Vein endothelial cell (primary cell): ENCODE measurements at places on chromosomes 13 and 19. TPM values are rescaled to one million over a fixed set of nuclear protein-coding genes. Genes with fewer than 3 reads are reported as not detected.

Gene ZNF534
- not detected in 2 replicates for total RNA-seq

Gene IGFL1
- total RNA-seq, result not detected in 2 replicates

Gene LRG1
- total RNA-seq, result 0.65 and 0.86 TPM in 2 replicates

Gene TEX26
- not detected in 2 replicates for total RNA-seq

Gene ZNF578
- 2.3 and 3.2 TPM in 2 replicates for total RNA-seq

Gene SULT2A1
- not detected in 2 replicates for total RNA-seq

Gene LCP1
- total RNA-seq, result under 0.01 and 0.10 TPM in 2 replicates

Gene GTF2F1
- total RNA-seq, result 50.8 and 59.4 TPM in 2 replicates

Gene KLK2
- not detected in 2 replicates for total RNA-seq

Gene ZNF382
- total RNA-seq, result 7.3 and 7.5 TPM in 2 replicates

Gene SPRYD7
- total RNA-seq, result 4.6 and 7.4 TPM in 2 replicates

Gene HOOK2
- total RNA-seq, result 9.0 and 9.5 TPM in 2 replicates

Gene CGB8
- total RNA-seq, result not detected in 2 replicates

Gene RYR1
- under 0.01 TPM in 1 of 2 replicates, not detected in the other for total RNA-seq

Gene PCP2
- total RNA-seq, result not detected in 2 replicates

Gene LRRC4B
- not detected in 2 replicates for total RNA-seq

Gene SLC10A2
- total RNA-seq, result not detected in 2 replicates

Gene ZNF607
- total RNA-seq, result 2.5 and 2.9 TPM in 2 replicates

Gene LRP3
- 4.9 and 10.4 TPM in 2 replicates for total RNA-seq

Gene PSG3
- not detected in 2 replicates for total RNA-seq

Gene CYP4F11
- not detected in 2 replicates for total RNA-seq

Gene PRX
- total RNA-seq, result 1.2 and 1.3 TPM in 2 replicates

Gene ZNF566
- 8.2 and 9.1 TPM in 2 replicates for total RNA-seq

Gene EID2
- total RNA-seq, result 9.6 and 11.8 TPM in 2 replicates

Gene FAM124A
- total RNA-seq, result 7.2 and 16.5 TPM in 2 replicates

Gene MYCBP2
- total RNA-seq, result 116 and 134 TPM in 2 replicates

Gene PABPC3
- total RNA-seq, result under 0.01 and 0.10 TPM in 2 replicates

Gene GPR12
- not detected in 2 replicates for total RNA-seq

Gene AP1M2
- not detected in 2 replicates for total RNA-seq

Gene CEACAM19
- 3.3 and 4.6 TPM in 2 replicates for total RNA-seq

Gene CASP14
- total RNA-seq, result not detected in 2 replicates

Gene ZNF790
- 6.5 and 8.4 TPM in 2 replicates for total RNA-seq

Gene GRIK5
- under 0.01 TPM in 1 of 2 replicates, not detected in the other for total RNA-seq

Gene SIGLEC12
- not detected in 2 replicates for total RNA-seq

Gene SPPL2B
- 26.3 and 31.4 TPM in 2 replicates for total RNA-seq

Gene POSTN
- total RNA-seq, result 29.3 and 420 TPM in 2 replicates

Gene TPRX2
- not detected in 2 replicates for total RNA-seq

Gene POU2F2
- total RNA-seq, result 1.3 and 1.5 TPM in 2 replicates

Gene ODAD3
- total RNA-seq, result 0.19 TPM in 1 of 2 replicates, not detected in the other

Gene OR7C1
- total RNA-seq, result not detected in 2 replicates

Gene ZNF155
- 6.9 and 8.1 TPM in 2 replicates for total RNA-seq

Gene B3GNT8
- 5.1 and 5.9 TPM in 2 replicates for total RNA-seq

Gene ZNF701
- total RNA-seq, result 15.0 and 15.7 TPM in 2 replicates

Gene CTXN1
- total RNA-seq, result 10.1 and 23.5 TPM in 2 replicates

Gene PTH2
- not detected in 2 replicates for total RNA-seq

Gene KASH5
- total RNA-seq, result not detected in 2 replicates

Gene NCCRP1
- not detected in 2 replicates for total RNA-seq

Gene CCDC97
- 13.4 and 15.4 TPM in 2 replicates for total RNA-seq

Gene ZNF221
- 5.9 and 6.0 TPM in 2 replicates for total RNA-seq

Gene ZNF577
- total RNA-seq, result 4.9 and 5.3 TPM in 2 replicates

Gene PLK5
- total RNA-seq, result not detected in 2 replicates

Gene WDR88
- not detected in 2 replicates for total RNA-seq

Gene PRDX2
- total RNA-seq, result 221 and 264 TPM in 2 replicates

Gene RASL11A
- 2.3 and 3.1 TPM in 2 replicates for total RNA-seq

Gene USHBP1
- 22.8 and 28.7 TPM in 2 replicates for total RNA-seq

Gene NHLRC3
- 7.8 and 8.9 TPM in 2 replicates for total RNA-seq
